Esophagus muscularis mucosa (tissue), 4 donors: ENCODE measurements at places on chromosomes 5 and 9. TPM values are rescaled to one million over a fixed set of nuclear protein-coding genes. Genes with fewer than 3 reads are reported as not detected.
A peak's percentile ranks its signal among the peaks of the same experiment; 100 is the strongest.

DNA sequence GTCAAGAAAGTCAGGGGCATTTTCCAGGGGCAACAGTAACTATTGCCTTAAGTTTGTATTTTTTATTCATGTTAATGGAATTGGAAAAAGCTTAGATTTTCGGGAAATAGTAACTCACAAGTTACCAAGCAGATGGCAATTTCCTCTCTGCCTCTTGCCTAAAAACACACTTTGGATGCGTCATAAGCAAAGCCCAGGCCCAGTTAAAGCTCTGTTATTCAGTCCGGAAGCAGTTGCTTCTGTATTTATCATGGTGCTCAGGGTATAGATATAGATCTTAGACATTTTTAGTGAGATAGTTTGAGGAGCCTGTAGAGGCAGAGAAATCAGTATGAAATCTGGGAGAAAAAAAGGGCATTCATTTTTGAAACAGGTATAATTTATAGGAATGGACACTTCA lies 260.3 kb upstream of the TNC start:
- no peaks in the 10 kb centered on the region for H3K36me3 ChIP-seq
- H3K27me3 ChIP-seq, result no peaks in the 10 kb centered on the region
- no peak for DNase-seq
- H3K4me1 ChIP-seq, result no peaks in the 10 kb centered on the region
- H3K27ac ChIP-seq, result no peak overlapping the region

- H3K4me3 ChIP-seq, result no peak overlapping the region
- no peaks in the 10 kb centered on the region for H3K36me3 ChIP-seq
- no peak overlapping the region for H3K27ac ChIP-seq
- no peak for DNase-seq
- no peaks in the 10 kb centered on the region for H3K27me3 ChIP-seq
Measured at GRCh38 chr5:178544166-178544834, 45.9 kb downstream of the COL23A1 start.

Gene SYK
- 8.4 TPM for total RNA-seq

DNA sequence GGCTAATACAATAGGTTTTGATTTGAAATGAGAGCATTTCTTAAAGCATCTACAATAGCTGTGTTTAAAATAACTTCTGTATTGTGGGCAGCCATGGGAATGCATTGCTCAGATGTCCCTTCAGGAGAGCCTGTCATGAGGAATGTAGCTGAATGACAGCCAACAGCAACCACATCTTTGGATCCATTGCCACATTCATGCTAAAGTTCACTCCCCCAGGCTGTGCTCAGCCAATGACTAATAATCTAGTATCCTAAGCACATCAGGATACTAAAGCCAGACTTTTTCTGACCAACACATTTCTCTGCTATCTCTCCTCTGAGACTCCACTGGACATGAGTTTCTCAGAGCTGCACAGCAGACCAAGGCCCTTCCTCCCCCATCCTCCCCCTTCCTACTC lies 45.5 kb downstream of the HTR1A start:
- DNase-seq, result no peak
- H3K27me3 ChIP-seq, result no peaks in the 10 kb centered on the region
- no peaks in the 10 kb centered on the region for H3K4me1 ChIP-seq
- H3K36me3 ChIP-seq, result no peaks in the 10 kb centered on the region
- no peak overlapping the region for H3K4me3 ChIP-seq

Gene CCDC180
- 3.8 TPM for total RNA-seq

DNA sequence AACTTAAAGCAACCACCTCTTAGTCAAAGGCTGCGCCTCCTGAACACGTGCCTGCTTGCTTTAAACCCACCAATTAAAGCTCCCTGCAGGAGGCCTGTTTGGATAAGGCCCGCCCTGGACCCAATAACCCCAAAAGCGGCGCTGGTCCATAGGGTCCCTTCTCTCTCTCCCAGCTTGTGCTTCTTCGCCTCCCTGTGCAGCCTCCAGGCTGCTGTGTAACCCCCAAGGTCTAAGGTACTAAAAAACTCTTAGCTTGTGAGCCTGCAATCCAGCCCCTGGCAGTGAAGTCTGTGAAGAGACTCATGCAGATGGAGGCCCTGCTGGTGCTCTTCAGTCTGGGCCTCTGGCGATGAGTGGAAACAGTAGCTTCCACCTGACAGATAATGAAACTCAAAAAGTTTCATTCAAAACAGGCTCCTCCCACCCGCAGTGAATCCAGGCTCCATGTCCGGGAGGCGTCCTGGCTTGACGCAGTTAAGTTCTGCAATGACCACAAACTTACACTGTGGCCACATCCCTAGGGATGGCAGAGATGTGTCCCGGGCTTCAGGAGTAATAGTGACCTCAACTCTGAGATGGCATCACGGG lies 97.3 kb downstream of the PRRT1B start:
- H3K4me3 ChIP-seq, result no peak overlapping the region
- DNase-seq, result no peak
- H3K27ac ChIP-seq, result no peak overlapping the region
- no peaks in the 10 kb centered on the region for H3K27me3 ChIP-seq

DNA sequence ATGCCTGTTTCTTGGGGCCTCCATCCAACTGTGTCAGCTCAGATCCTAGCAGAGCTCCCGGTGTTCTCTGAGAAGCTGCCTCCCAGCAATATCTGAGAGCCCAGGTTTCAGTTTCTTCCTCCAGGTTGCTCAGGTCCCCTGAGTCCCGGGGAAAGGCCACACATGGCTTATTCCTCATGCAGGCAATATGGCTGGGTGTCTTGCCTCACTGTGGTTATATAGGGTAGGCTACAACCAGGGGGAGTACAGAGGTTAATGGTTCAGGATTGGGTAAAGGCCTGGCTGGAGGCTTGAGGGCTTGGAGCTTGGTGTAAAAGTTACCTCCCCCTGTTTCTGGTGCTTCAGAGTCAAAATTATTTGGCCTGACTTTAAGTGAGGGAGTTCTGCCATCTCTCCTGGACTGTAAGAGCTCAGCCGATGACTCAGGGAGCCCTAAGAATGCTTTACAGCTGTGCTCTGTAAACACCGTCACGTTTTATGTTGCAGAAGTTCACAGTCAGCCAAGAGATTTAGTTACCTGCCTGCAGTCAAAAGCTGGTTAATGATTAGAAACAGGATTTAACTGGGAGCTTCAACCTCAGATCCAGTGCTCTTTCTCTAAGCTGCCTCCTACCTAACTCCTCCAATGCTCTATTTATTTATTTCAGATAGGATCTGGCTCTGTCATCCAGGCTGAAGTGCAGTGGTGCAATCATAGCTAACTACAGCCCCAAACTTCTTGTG lies 24.3 kb upstream of the UBAP2 start:
- peak overlapping the region; percentile 62 for H3K27ac ChIP-seq
- DNase-seq, result no peak
- H3K27me3 ChIP-seq, result no peaks in the 10 kb centered on the region
- H3K36me3 ChIP-seq, result no peaks in the 10 kb centered on the region
- H3K4me1 ChIP-seq, result peaks cover 22% of the 10 kb centered on the region

Gene BTNL8
- 0.34 TPM for total RNA-seq

GRCh38 chr9:125428060-125428901 lies 166.7 kb downstream of the GAPVD1 start:
- DNase-seq, result no peak
- peaks cover 9% of the 10 kb centered on the region for H3K4me1 ChIP-seq
- H3K4me3 ChIP-seq, result no peak overlapping the region
- no peaks in the 10 kb centered on the region for H3K27me3 ChIP-seq

GRCh38 chr5:59790776-59791475 lies 102.6 kb downstream of the PDE4D start:
- H3K27me3 ChIP-seq, result no peaks in the 10 kb centered on the region
- no peak for DNase-seq
- no peak overlapping the region for H3K4me3 ChIP-seq
- H3K27ac ChIP-seq, result peak overlapping the region; percentile 36

GRCh38 chr5:146001544-146002190 lies 65.3 kb downstream of the SH3RF2 start:
- no peaks in the 10 kb centered on the region for H3K27me3 ChIP-seq
- H3K36me3 ChIP-seq, result no peaks in the 10 kb centered on the region
- no peak overlapping the region for H3K4me3 ChIP-seq
- H3K4me1 ChIP-seq, result no peaks in the 10 kb centered on the region
- H3K27ac ChIP-seq, result no peak overlapping the region
- DNase-seq, result peak; percentile 47

Gene CTXN3
- total RNA-seq, result not detected
